Activated T-cell treated with anti-CD3 and anti-CD28 coated beads, Interleukin-2, amount 50 U/mL, for 48 hours (primary cell): ENCODE measurements at places on chromosomes 4 and X.

GRCh38 chr4:53208753-53209152, 157.1 kb downstream of the SCFD2 start:
- DNase-seq, result no peak

- no peak for DNase-seq
Observed at GRCh38 chr4:74930162-74930561, 2.8 kb upstream of the PARM1 start.

DNA sequence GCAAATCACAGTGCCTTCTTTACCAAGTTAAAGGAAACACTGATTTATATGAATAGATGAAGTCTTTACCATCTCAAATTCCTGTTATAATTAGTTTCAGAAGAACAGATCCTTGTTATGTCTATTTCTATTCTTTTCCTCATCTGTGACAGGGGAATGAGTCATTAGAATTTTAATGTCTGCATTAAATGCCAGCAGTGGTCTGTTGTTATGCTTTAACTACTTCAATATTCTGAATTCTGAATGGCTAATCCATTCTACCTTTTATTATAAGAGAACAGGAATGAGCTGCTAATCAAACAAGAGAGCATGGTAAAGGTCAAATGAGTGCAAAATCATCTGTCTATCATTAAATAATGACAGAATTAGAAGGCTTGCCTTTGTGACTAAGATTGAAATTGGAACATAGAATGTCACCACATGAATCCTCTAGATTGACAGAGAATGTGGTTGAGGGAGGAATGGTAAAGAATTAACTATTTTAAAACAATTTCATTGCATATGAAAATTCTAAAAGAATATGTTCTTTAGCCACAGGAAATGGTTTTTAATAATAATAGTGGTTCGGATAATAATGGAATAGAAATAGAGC, 935.5 kb downstream of the ADGRL3 start:
- DNase-seq, result no peak

DNA sequence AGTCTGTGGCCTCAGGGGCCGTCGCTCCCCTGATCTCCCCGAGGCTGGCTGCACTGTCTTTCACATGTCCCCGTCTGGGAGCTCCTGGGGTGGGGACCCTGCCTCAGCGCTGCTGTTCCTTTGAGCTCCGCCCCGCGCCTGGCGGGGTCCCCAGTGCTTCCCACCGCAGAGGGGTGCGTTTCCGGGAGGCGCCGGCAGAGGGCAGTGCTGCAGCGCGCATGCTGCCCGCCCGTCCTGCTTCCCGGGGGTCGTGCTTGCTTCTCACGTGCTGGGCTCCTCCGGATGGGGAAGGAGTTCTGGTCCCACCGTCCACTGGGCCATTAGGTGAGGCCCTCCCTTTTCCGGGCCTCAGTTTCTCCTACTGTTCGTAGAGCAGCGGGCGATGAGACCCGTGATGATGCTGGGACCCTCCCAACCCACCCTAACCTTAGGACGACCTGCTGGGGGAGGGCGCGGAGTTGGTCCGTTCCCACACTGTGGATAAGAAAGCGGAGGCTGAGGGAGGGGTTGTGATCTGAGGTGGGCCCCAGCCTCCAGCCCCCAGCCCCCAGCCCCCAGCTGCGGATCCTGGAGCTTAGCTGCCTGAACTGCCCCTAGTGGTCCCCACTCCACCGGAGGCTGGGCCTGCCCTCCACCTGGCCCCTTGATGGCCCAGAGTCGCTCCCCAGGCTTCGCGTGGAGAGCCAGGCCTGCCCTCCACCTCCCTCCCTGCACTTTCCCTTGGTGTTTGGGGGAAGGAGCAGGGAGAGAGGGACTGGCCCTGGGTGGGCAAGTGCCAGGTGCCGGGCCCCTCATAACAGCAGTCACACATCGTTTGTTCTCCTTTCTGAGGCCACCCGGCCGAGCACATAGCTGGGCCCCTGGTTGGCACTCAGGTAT, 15.3 kb downstream of the CPZ start:
- DNase-seq, result peak; percentile 63

DNA sequence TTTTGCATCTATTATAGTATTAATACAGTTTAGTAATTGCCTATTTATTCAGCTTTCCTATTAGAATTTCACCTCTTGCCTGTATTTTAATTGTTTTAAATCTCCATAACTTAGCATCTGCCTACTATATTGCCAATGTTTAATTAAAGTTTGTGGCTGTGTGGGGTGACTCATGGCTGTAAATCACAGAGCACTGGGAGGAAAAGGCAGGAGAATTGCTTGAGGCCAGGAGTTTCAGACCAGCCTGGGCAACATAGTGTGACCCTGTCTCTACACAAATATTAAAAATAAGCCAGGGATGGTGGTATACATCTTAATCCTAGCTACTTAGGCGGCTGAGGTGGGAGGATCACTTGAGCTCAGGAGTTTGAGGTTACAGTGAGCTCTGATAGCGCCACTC, 14.5 kb upstream of the CCSER1 start:
- no peak for DNase-seq

- peak; percentile 39 for DNase-seq
Observed at GRCh38 chr4:26139310-26139924, 181.4 kb upstream of the RBPJ start.

DNA sequence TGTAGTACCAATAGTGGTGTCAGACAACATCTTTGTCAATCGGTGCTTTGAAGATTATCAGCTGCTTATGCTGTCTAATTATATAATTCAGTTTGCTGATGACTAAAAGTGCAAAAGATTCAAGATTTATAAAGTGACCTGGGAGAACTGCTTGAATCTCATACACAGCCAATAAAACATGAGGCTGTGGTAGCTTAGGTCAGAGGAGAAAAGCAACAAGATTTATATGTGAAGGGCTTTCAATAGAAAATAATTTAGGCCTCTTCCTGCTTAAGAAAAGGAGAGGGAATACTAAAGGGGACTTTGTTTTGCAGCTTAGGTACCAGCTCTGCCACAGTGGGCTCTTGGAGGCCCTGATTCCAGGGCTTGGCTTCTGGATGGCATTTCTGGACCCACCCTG, 111.0 kb upstream of the MAD2L1 start:
- no peak for DNase-seq

GRCh38 chr4:61011051-61011450, 189.1 kb upstream of the ADGRL3 start:
- DNase-seq, result no peak

- DNase-seq, result no peak
Observed at GRCh38 chr4:153297116-153297515, 47.4 kb upstream of the MND1 start.

- DNase-seq, result no peak
Observed at GRCh38 chrX:132452911-132453550, 35.8 kb downstream of the MBNL3 start.

GRCh38 chr4:52638717-52639116, 20.4 kb downstream of the USP46 start:
- DNase-seq, result no peak

- no peak for DNase-seq
Observed at GRCh38 chr4:24476282-24476681, 108.1 kb downstream of the DHX15 start.

DNA sequence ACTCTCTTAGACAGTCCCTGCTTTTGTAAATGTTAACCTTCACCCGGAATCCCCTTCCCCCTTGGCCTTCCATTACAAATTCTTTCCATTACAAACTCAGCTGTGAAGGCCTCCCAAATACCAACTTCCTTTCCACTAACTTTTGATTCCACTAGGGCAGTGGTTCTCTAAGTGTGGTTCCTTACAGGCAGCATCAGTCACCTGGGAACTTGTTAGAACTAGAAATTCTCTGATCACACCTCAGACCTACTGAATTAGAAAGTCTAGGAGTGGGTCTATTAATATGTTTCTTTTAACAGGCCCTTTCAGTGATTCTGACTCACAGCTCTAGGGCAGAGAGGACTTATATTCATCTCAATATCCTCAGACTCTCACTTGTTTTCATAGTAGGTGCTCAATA, 19.0 kb upstream of the MRPL1 start:
- no peak for DNase-seq

DNA sequence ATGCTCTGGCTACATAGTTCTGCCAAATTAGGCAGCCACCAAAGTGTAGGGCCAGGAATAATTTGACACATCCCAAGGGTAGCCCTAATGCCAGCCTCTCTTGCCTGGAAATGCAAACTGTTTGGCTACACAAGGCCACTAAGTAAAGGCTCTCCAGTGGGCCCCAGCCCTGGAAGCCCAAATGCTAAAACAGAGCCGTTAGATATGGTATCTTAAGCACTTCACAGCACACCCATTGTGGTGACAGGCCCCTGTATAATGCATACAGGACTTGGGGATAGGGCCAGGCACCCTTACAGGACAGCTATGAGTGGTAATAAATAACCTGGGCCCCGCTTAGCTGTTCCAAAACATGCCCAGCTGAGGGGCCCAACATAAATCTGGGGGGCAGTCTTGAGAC, 623.9 kb downstream of the BCOR start:
- no peak for DNase-seq

- no peak for DNase-seq
Observed at GRCh38 chr4:163542275-163542674, 47.8 kb downstream of the TMA16 start.

GRCh38 chr4:86841309-86841708, 7.9 kb downstream of the SLC10A6 start:
- DNase-seq, result no peak

DNA sequence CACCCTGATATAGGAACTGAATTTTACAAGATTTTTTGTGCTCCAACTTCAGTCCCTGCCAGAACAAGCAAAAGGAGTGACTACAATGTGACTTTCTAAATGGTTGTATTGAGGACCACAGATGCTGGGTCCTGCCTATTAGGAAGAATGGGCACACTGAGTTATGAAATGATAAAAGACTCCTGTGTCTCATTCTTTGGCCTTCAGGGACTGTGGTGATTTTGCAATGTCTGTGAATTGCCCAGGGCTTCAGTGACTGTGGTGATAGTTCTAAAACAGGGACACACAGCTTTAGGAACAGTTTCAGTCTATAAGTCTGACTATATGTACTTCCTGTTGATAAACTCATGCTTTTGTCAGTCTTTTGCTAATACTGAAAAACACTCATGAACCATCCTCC, 210.2 kb downstream of the DMD start:
- no peak for DNase-seq

- no peak for DNase-seq
Observed at GRCh38 chr4:13233755-13234154, 250.4 kb downstream of the RAB28 start.

DNA sequence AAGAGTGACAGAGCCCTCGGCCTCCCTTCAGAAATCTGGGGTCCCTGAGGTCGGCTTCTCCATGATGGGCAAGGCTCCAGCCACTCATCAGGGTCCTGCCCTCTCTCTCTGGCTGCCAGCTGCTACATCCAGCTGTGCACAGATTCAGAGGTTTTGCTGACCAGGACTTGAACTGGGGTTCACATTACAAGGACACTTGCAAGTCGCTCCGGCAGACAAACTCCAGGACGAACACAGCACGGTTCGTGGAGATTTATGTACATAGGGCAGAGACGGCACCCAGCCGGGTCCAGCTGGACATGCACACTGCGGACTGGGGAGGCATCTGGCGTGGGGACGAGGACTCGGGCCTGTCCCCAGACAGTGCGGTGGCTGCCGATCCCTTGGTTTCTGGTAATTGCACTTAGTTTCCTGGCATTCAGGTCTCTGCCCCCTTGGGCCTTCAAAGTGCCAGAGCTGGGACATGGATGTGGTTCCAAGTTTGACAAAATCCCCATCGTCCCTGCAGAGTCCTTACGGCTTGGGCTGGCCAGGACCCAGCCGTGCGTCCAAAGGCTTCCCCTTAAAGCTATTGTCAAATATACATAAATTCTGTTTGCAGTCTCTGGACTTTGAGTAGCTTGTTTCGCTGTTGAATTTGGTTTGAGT, 6.2 kb upstream of the C4orf50 start:
- DNase-seq, result no peak

GRCh38 chrX:37993176-37993575, 13.2 kb upstream of the SYTL5 start:
- no peak for DNase-seq

- DNase-seq, result no peak
Observed at GRCh38 chr4:185222598-185222997, 13.2 kb downstream of the SNX25 start.

- DNase-seq, result no peak
Observed at GRCh38 chr4:161404346-161405110, 759.3 kb downstream of the FSTL5 start.

- no peak for DNase-seq
Observed at GRCh38 chr4:105148776-105149175, 2.1 kb downstream of the TET2 start.

- DNase-seq, result no peak
Observed at GRCh38 chr4:178633263-178633662, 1191.0 kb upstream of the AGA start.

DNA sequence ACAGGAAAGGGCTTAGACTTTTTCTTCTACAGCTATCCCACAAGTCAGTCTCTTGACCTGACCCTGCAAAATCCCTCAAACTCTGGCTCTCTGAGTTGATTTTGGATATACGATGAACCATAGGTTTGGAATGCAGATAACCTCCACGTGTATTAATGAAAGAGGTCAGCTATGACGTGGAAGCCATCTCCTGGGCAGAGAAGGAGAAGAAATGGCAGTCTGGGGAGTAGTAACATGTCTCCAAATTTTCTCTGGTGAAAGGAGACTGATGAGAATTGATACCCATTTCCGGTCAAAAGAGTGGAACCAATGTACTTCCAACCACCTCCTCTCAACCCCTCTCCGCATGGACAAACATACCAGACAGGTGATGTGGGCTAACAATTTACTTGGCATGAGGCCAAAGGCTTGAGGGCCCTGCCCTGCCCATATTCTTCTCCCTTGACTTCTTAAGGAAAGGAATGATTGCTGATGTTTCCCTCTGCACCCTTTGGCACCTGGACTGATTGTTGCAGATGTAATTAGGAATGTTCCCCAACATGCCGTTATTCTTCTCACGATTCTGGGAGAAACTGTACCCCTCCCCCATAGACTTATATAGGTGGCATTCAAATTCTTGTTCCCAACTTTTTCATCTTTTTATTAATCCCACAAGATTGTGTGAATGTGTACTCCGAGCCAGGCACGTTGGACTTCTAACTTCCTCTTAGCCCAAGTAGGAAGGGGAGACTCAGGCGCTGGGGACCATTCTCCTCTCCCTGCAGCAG, 580 bp upstream of the PLS3 start:
- no peak for DNase-seq

DNA sequence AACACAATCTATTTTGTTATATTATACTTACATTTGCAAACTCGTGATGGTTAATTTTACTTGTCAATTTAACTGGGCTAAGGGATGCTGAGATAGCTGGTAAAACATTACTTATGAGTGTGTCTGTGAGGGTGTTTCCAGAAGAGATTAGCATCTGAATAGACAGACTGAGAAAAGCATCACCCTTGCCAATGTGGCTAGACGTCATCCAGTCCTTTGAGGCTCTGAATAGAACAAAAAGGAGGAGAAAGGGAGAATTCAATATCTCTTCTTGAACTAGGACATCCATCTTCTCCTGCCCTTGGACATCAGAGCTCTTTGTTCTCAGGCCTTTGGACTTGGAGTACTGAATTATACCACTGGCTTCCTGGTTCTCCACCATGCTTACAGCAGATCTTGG, 154.6 kb downstream of the EPHA5 start:
- DNase-seq, result no peak

- DNase-seq, result no peak
Observed at GRCh38 chrX:14939644-14940043, 66.4 kb downstream of the MOSPD2 start.
